Cerebellum (tissue), 4 donors: ENCODE measurements at places on chromosomes 16 and 17.

GRCh38 chr17:55334285-55334684 lies 69.5 kb downstream of the HLF start:
- no peak for DNase-seq

- DNase-seq = no peak
These were observed 123.2 kb downstream of the PITPNC1 start for GRCh38 chr17:67500261-67500660.

- DNase-seq = no peak
These were observed 12.3 kb upstream of the CDH15 start for GRCh38 chr16:89159066-89159849.

DNA sequence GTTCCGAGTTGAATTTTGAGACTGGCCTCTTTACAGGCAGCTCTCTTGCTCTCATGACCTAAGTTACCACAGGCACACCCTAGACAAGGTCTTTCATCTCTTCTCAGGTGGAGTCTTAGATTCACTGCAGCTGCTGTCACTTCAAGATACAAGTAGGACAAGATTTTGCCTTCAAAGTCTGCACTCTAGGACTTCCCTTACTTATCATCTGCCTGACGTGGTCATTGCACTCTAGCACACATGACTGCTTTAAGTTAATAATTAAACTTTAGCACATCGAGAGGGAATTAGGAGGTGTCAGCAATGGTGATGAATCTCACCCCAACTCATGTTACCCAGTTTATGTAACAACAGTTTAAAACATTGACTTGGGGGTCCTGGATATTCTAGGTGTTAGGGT lies 25.6 kb downstream of the RNF135 start:
- DNase-seq = no peak

DNA sequence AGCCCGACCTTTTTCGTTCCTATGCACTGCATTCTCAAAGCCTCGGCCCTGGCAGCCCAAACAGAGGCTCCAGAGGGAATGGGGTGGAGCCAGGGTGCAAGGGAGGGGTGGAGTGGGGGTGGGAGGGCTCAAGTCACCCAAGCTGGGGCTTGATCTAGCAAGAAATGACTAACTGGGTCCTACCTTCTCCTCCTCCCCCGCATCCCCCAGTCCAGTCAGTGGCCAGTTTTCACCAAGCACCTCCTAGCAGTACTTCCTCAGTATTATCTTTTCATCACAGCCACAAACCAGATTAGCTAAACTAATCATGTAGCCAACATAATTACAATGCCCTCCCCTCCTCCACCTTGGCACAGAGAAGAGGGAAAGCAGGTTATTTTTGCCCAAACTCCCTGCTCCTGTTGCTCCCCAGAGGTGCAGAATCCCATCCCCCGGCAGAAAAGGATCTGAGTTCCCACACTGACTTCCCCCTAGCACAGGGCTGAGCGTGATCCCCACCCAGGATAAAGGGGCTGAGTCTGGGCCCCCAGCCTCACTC lies 2.2 kb downstream of the JUP start:
- no peak for DNase-seq

GRCh38 chr17:8142887-8143580 lies 9.2 kb downstream of the PER1 start:
- DNase-seq = no peak

- DNase-seq = no peak
These were observed 159.9 kb downstream of the ANKFN1 start for GRCh38 chr17:56313201-56313600.

DNA sequence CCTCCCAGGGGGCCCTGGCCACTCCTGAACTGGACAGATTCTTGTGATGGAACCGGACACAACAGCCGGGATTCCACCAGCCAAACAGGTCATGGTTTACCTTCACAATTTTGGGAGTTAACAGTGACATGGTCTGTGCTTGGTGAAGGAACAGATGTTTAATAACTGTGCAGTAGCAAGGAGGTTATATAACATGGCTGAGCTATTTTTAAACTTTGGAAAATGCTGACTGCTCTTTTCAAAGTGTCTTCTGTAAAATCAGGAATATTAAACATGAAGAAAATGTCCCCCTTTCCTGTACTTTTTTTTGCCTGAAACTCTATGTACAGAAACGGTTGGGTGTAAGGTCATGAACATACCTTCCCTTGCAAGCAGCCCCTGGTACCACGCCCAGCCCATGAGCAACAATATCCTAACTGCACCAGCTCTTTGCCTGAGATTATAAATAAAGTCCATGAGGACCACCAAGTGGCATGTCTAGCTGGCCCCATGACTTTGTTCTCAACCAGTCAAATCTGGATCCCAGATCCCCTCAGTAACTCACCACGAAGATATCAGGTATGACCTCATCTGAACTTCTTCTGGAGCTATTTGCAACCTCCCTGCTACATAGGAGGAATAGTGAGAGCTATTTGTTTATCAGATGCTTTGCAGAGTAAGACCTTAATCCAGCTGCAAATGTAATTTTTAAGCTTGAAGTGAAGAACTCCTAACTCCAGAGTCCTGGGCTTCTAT lies 249.1 kb downstream of the GRIN2A start:
- no peak for DNase-seq

DNA sequence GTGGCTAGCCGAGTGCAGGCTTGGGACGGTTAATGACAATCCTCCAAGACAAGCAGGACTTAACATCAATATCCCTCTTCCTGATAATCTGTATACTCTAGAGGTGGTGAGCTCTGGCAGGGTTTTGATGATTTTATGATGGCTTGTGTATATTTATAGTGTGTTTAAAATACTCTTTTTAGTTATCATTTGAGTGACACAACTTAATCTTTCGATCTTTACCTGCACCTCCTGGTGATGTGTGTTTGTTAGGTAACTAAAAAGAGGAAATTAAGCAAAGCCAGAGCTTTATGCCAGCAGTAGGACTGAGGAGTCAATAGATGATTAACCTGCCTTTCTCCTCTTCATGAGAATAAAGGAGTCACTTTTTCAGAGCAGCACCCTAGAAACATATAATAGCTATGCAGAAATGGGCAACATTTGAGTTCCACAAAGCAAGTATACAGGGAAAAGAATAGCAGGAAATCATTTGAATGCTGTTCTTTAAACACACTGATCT lies 210.5 kb downstream of the IRX3 start:
- DNase-seq = no peak

DNA sequence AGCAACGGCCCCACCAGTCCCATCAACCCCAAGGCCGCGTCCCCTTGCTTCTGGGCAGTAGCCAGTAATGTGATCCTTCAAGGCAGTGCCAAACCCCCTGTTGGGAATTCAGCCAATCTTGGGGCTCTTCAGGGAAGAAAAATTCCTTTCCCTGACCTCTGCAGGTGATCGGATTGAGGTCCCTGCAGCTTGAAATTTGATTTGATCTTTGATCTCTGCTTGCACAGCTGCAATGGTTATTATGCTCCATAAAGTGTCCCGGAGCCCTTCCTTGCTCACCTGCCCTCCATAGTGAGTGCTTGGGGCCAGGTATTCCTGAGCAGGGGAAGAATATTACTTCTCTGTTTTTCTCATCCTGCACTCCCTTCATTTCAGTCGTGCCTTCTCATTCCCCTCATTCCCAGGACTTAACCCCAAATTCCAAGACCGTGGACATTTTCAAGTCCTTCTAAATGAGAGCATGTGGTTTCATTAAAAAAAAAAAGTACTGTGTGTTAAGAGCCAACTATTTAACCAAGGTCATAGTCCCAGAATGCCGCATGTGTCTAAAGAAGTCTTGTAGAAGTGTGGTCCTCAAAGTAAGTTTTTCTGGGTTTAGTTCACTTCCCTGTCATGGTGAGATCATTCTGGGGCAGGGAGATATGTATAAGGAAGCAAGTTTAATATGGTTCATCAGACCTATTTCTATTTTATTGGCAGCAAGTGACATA lies 56.3 kb downstream of the SOX9 start:
- no peak for DNase-seq

GRCh38 chr17:42531455-42532354 lies 4.3 kb upstream of the NAGLU start:
- no peak for DNase-seq

- DNase-seq = no peak
These were observed 78.3 kb downstream of the TANGO6 start for GRCh38 chr16:68921637-68922036.

DNA sequence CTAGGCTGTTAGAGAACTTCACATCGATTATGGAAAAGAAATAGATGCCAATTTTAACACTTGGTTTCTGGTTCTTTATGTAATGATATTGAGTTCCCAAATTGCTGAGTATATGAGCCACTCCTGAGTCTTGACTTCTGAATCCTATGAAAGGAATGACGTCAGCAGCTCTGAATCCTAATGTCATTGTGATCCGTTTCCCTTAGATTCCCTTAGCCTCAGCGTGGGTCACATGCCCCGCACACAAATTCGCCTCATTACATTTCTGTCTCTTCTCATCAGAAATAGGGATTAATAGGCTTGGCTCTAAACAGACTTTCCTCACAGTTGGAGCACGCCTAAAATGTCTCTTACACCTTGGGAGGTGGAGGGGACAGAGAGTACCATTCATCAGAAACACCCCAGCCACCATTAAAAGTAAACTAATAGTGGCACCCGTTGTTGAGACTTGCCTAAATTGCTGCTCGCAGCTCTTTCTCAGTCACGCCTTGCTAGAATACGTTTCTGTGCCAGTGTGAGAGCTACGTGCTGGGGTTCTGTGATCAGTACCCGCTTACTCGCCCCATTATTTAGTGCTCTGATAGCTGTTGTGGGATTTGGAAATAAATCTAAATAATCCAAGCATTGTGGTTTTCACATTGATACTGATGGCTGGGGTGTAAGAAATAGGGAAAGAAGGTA lies 7.1 kb downstream of the MRM3 start:
- DNase-seq = no peak

DNA sequence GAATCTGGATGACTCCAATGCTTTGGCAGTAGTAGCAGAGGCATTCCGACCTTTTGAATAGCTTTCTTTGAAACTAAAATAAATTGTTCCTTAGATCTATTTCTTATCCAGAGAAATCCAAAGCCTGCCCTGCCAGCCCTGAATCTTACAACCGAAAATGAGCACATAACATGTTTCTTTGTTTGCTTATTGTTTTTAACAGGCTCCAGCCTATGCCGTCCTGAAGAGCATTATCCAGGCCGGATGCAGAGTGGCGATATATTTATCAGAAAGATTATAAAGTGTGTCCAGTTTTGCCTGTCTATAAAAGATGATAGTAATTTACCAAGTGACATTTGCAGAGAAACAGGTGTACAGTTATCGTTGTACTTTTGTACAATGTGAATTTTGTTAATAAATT lies 10.5 kb downstream of the COQ7 start:
- no peak for DNase-seq

DNA sequence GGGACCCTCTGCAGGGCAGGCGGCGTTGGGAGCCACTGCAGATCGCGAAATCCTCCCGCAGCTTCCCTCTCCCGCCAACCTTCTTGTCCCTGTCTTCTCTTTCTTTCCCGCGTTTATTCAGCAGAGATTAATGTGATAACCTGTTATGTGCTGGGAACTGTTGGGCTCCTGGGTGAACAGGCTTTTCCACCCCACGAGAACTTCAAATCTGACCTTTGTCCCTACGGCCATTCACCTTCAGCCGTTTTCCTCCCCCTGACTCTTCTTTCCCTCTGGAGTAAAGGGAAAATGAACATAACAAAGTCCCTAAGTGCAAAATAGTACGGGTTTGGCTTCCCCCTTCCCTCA lies 15.2 kb upstream of the KPNA2 start:
- peak; percentile 48 for DNase-seq

- DNase-seq = no peak
These were observed at the start of gene CD7 for GRCh38 chr17:82317394-82318168. CD7 (minus strand) TSS chr17:82317608; CDS start chr17:82317495, 113 bp downstream.

DNA sequence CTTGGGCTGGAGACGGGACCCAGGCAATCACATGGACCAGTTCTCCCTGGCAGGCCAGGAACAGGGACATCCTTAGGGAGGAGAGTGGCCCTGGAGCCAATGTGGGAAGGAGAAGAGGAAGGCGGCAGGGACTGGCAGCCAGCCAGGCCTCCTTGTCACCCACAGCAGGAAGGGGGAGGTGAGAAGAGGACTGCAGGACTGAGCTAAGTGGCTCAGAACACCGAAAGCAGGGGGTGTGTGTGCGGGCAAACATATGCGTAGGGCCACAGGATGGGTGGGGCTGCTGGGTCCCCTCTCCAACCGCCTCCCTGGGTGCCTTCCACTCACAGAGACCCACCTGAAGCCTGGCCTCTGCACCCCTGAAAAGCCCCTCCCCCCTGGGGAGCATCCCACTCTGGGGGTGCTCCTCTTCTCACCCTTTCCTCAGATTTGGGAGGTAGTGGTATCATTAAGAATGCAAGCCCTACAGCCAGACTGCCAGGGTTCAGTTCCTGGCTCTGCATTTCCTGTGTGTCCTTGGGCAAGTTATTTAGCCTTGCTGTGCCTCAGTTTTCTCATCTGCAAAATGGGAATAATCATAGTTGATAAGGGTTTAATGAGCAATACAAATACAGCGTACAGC lies 8.1 kb downstream of the PNMT start:
- DNase-seq = no peak

- DNase-seq = peak; percentile 81
These were observed 14.9 kb downstream of the ELAC2 start for GRCh38 chr17:13002761-13003453.

GRCh38 chr17:4986951-4987766 lies at the start of gene CAMTA2:
CAMTA2 (minus strand) TSS chr17:4987675; CDS start chr17:4986222, 1,453 bp downstream.
- peak; percentile 93 for DNase-seq

- DNase-seq = no peak
These were observed 63.4 kb upstream of the ZNF750 start for GRCh38 chr17:82902972-82903874.

DNA sequence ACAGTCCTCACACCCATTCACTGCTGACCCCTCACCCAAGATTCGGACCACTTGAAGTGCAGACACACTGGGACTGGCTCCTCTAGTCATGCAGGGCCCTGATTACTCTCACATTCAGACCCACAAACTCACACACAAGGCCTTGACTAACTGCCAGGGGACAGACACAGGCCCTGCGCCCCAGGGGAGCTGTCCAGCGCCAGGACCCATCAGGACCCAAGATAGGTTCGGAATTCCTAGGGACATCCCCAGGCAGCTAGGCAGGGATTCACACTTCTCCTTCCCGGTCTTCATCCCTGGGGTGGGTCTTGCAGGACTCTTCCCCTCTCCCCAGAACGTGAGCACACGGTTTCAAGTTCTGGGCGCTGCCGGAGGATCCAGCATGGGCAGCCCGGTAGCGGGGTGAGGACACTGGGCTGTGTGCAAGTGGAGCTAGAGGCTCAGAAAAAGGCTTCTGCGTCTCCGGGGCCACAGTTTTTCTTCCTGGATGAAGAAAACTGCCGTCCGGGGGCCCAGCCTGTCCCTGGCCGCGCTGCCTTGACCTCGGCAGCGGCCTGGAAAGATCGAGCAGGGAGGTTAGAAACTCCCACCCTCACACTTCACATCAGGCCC lies 1.6 kb downstream of the SEZ6 start:
- no peak for DNase-seq

GRCh38 chr16:67430504-67430976 lies 381 bp upstream of the HSD11B2 start:
- no peak for DNase-seq

DNA sequence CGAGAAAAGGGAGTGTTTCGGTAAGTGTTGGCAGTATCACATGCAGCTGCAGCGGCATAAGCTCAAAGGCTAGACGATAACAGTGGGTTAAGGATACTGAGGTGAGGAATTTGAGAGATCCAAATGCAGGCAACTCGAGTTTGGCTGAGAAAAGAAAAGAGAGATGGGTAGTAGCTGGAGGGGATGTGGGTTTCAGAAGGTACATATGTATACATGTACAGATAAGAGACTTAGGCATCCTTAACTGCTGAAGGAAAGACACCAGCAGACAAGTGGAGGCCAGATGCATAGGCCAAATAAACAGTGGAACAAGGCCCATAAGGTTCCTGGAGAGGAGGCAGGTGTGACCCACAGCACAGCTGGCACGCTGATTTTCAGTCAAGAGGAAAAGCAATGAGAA lies 86.6 kb upstream of the NETO2 start:
- no peak for DNase-seq
